ENCODE measurements at places on chromosomes 5 and 9.
A peak's percentile ranks its signal among the peaks of the same experiment; 100 is the strongest.

GRCh38 chr9:69748304-69748703 lies 11.5 kb downstream of the PTAR1 start:
- no peak for DNase-seq

GRCh38 chr9:124282442-124283227 lies 24.9 kb downstream of the NEK6 start:
- DNase-seq = no peak

DNA sequence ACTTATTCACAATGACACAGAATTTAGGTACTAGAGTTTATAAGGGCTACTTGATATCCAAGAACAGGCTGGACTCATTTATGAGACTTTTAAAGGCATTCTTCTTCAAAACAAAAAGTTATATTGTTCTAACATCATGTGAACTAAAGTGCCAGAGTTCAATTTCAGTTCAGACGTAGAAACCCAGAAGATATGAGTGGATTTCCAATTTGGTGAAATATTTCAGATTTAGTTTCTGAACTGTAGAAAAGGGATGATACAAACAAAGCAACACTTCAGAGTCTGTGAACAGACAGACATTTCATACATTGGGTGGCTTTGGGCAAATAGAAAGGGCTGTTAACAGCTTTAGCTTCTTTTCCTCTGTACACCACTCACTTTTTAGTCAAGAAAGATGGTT lies 384.0 kb downstream of the NR2F1-AS1 start:
- no peak for DNase-seq

DNA sequence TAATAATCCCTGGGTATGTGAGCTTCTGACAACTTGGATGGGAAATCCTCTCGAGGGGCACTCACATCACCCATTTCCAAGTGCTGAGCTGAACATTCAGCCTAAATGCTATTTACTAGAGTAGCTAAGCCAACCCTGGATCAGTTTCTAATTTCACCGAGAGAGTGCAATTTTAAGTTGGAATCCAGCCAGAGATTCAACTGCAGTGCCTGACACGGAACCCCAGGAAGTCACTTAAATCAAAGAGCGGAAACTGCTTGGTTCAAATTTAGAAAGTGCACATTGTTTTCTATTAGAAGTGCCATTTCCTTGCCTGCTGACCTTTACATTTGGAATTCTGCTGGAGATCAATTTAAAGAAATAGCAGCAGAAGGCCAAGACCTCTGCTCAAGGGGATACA lies 8.8 kb downstream of the SPRY4 start:
- peak; percentile 40 for DNase-seq

DNA sequence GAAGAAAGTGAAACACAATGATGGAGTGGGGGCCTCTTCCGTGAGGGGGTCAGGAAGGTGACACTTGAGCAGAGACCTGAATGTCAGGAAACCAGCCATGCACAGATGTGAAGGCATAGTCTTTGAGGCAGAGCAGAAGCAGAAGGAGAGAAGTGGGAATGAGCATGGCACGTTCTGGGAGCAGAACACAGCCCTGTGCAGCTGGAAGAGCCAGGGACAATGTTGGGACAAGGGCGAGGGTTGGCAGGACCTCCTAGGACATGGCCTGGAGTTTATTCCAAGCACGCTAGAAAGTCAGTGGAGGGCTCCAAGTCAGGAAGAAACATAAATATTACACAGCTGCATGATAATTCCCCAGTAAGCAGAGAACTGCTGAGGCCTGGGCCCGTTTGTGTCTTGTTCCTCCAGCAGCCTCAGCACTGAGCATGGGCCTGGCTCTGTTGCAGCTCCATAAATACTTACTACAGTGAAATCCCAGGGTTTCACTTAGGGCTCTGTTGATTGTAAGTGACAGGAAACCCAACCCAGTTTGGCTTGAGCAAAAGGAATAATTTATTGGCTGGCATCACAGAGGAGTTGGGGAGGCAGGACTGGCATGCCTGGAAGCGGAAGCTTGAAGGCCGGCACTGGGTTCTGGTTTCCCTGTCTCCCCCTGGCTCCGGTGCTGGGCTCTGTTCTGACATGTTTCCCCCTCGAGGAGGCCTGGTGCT lies 66.2 kb downstream of the MVB12B start:
- DNase-seq = no peak

GRCh38 chr5:62371409-62371808 lies 32.3 kb downstream of the DIMT1 start:
- DNase-seq = no peak

DNA sequence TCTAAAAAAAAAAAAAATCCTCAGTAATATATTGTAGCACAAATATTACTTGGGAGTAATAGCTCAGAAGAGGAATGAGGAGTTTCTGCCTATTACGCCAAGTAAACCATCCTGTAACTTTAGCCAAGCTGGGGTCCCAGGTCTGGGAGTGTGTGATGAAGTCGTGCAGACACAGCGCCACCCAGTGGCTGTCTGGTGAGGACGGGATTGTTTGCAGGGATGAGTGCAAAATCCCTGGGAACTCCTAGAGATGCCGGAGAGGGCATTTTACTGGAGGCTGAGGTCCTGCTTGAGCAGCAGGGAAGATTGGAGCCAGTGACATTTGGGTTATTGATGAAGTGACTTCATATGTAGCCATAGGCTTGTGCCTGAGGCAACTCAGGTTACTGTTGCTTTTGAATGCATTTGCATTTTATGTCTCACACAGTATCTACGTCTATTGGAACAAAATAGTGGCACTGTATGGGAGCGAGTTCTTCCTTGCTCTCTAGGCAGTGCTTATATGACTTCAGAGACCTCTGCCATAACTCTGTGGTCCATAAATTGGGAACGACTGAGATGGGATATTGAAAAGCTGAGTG lies 72.8 kb downstream of the PSAT1 start:
- peak; percentile 81 for DNase-seq

GRCh38 chr9:91500509-91501014 lies 76.9 kb upstream of the NFIL3 start:
- peak; percentile 66 for DNase-seq

DNA sequence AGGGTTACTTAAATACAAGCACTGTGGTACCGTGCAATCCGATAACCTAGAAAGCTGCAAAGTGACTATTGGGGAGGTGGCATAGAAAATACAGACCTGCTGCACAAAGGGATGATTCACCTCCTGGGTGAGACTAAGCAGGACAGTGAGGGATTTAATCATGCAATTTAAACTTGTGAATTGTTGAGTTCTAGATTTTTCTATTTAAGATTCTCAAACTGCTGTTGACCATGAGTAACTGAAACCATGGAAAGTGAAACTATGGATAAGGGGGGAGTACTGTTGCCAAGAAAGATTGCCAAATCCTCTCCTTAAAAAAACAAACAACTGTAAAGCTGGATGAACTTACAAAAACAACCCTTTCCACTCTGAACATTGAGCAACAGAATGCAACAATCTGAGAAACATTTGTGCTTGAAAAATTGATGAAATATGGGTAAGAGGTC lies 61.5 kb upstream of the NUDT12 start:
- peak; percentile 90 for DNase-seq

GRCh38 chr5:138508958-138509357 lies 34.1 kb downstream of the ETF1 start:
- no peak for DNase-seq

- no peak for DNase-seq
These were observed 188.3 kb downstream of the GNAQ start for GRCh38 chr9:77843076-77843870.

DNA sequence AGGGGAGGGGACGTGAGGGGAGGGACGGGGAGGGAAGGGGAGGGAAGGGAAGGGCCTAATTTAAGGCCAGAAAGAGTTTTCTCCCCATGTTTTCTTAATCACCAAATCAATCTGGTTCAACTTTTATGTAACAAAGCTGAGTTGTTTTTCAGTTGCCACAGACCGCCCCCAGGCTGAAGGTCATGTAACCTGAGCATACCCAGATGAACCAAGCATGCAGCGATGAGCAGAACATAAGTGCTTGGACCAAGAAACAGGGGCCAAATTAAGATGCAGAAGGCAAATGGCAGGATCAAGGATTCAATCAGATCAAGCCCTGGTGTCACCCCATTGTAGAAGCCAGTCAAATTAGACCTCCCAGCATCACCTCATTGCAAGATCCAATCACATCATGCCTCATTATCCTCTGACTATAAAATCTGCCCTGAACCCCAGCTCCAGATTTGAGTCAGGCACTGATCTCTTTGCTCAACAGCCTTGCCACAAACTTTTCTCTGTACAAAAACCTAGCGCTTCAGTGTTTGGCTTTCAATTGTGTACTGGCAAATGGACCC lies 113.5 kb upstream of the TNPO1 start:
- peak; percentile 12 for DNase-seq

GRCh38 chr5:169563369-169563768 lies 20.2 kb upstream of the SPDL1 start:
- no peak for DNase-seq

DNA sequence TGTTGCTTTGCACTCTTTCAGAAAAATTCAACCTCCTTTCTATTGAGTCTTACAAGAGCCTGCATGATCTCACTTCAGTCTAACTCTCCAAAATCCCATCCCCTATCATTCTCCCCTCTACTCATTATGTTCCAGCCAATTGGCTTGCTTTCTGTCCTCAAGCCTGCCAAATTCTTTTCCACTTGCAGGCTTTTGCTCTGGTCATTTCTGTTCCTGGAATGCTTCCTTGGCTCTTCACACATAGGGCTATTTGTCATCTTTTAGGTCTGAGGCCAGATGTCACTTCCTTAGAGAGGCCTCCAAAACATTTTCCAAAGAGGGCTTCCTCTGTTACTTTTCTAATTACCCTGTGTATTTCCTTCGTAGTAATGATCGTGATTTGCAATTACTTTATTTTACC lies 11.8 kb upstream of the CHD1 start:
- no peak for DNase-seq

GRCh38 chr5:154478224-154478565 lies at the start of gene HAND1:
Gene HAND1, minus strand, starts transcription at chr5:154478227. Its CDS starts 219 bp downstream, at chr5:154478008.
- no peak for DNase-seq

- no peak for DNase-seq
These were observed 72.9 kb downstream of the ARSB start for GRCh38 chr5:78912085-78912771.

DNA sequence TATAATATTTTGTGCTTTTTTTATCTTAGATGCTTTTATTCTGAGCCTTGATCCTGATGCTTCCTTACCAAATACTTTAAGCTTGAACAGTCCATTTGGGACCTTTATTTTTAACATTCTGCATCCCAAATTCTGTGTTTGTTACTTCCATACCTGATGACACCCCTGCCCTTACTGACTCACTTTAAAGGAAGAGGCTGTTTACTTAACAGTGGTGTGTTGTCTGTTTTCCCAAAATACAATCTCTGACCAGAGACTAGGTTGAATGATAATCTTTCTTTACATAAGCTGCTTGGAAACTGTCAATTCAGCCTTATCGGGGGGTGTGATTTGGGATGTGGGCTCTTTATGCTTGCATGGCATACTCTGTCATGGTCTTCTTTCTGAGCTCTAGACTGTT lies 71.1 kb downstream of the SNX24 start:
- no peak for DNase-seq

- DNase-seq = no peak
These were observed 122.0 kb downstream of the PAPPA start for GRCh38 chr9:116275418-116276195.

- no peak for DNase-seq
These were observed 133.1 kb downstream of the DENND1A start for GRCh38 chr9:123796618-123797484.

GRCh38 chr5:172380987-172381643 lies 73.2 kb downstream of the SH3PXD2B start:
- DNase-seq = no peak

- DNase-seq = peak; percentile 99
These were observed at the start of gene OSMR for GRCh38 chr5:38845526-38846378. Gene OSMR, plus strand, starts transcription at chr5:38846012. Its CDS starts 23,033 bp downstream, at chr5:38869045.

DNA sequence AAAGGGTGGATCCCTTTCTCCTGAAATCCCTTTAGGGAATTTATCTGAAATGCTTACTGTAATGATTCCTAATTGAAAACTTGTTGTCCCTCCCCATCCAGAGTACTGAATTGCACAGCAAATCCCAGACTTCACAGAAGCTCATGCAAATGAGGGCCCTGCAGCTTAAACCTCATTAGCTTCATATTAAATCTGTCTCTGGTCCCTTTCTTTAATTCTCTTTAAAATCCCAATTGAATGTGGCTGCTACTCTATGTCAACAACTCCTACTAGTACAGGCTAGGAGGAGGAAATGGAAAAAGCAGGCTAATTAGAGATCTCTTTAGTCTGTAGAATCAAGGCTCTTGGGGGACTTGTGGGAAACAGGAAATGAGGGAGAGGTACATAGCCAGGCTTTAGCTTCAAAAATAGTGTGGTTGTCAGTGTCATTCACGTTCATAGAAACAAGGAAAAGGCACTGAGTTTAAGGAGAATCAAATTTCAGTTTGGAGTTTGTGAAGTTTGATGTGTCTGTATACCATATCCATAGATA lies 191.3 kb upstream of the PRDM9 start:
- no peak for DNase-seq

DNA sequence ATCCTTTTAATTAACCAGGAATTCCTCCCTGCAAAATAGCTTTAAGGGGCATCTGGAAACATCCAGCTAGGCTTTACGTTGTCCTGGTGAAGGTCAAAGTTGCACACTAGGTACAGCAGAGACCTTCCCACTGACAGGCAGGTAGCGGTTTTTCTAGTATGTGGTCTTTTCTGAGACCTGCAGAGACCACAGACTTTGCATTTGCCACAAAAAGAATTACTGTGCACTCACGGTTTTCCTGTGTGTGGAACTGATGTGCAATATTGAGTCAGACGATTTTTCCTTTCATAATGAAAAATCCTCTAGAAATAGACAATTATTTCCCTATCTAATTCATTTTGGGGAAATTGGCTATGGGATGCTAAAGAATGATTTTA lies 417.0 kb upstream of the ADAMTSL1 start:
- DNase-seq = no peak

DNA sequence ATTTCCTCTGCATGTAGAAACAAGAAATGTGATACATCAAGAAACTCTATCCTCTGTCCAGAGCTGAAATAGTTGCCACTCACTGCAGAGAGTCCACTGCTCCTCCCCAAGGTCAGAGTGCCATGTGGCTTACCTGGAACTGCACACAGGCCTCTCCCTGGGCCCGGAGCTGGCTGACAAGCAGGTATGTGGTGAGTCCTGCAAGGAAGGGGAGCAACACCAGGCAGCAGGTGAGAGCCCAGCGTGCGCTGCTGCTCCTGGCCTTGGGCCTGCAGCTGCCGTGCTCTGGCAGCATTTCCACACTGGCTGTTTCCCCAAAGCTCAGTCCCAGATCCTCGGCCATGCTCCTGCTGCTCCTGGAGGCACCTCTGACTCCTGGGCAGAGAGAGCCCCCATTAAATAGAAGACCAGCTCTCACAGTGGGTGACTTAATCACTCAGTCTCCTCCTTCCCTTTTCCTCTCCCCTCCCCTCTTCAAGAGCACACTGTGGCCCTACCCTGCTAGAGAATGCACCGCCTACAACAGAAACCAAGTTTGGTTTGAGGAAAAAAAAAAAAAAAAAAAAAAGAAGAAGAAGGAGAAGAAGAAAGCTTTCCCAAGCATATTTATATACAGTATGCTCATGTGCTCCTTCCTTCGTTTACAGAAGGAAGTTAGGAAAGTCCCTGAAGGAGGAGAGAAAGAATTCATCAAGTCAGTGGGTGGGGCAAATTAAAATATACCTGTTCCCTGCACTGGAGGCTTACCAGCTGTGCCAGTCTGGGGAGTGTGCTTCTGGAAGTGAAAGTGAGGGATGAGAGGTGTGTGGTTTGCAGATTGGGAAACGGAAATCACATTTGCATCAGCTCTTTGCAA lies at the start of gene TNFSF15:
Gene TNFSF15, minus strand, starts transcription at position 370 of the 856 bp plus-strand sequence. Its CDS starts 27 bp downstream, at position 343.
- DNase-seq = peak; percentile 72

- DNase-seq = no peak
These were observed 32.1 kb downstream of the PRRC1 start for GRCh38 chr5:127549551-127549950.
